ENCODE measurements at places on chromosomes 12 and 14.

DNA sequence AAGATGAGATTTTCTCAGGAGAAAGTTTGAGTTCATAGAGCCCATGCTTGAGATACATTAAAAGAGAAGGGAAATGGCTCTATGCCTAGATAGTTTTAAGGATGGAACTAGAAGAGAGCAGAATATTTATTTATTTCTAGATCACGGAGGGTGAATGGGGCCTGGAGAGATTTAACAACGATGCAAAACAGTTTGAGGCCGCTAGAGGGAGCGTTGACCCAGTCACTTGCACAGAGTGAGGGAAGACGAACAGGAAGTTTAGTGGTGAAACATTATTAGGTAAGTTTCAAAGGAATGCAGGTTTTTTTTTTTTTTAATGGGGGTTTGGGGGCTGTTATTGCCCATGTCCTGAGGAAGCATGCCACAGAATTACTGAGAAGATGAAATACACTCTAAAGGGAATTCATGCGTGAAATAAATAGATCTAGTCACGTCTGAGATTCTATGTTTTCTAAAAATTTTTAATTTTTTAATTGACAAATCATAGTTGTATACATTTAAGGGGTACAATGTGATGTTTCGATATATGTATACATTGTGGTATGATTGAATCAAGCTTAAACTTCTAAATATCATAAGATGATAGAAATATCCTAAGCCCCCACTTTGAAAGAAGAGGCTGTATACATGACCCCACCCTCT, 14.8 kb upstream of the PPP1R1A start:
- no peak for DNase-seq

- no peak for DNase-seq
Measured at GRCh38 chr12:47813511-47814196, 6.0 kb downstream of the HDAC7 start.

DNA sequence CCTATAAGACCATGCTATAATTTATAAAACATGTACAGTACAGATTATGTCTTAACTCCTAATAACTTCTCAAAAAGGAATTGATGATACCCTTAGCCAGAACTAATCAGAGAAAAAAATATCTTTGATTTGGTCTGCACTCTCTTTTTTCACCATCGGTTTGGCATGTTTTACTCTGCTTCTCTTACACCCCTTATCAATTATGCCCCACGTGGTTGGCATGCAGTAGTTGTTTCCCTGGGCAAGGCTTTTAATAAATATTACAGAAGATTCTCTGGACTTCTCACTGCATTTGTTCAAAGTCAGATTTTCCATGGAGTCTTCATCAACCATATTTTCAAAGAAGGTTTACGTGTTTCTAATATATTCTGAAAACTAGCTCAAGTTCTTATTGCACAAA, 167.4 kb upstream of the LRIG3 start:
- no peak for DNase-seq

DNA sequence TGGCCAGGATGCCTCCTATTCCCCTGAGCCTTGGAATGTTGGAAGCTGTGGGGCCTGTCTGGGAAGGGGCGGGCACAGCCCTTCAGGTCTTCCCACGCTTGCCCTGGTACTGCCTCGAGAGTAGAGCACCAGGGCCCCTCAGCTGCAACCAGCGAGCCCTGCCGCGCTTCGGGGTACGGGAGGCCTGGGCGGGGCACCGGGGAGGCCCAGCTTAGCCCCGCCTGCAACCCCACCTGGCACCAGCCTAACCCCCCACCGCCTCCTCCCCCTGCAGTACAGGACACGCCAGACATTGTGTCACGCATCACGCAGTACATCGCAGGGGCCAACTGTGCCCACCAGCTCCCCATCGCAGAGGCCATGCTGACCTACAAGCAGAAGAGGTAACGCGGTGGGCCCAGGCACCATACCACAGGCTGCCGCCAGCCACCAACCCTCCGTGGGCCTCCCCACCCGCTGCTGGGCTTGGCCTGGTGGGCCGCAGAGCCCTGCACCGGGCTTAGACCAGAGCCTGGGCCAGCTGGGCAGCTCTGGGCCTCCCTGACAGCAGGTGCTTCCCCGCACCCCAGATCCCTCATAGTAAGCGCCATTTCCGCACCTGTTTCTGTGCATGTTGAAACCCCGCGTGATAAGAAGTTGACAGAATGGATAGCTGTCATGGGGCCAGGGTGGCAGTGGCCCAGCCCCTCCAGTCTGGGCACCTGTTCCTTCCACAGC, 13.6 kb upstream of the TEX22 start:
- DNase-seq: no peak

DNA sequence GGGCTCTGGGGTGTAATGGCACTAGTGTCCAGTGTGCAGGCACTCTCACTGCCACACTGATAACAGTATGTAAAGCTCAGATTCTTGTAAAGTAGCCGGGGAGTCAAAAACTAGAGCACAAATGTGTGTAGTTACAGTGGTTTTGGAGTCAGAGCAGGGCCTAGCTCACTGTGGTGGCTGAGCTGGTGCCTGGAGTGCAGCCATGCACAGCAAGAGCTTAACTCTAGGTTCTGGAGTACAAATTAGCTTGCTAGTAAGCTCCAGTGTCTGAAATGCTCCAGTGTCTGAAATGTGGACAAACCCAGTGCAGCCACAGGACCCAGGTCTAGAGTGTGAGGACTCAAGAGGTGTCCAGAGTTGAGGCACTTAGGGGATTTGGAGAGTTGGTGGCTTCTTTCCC, 149.2 kb downstream of the MSRB3 start:
- DNase-seq: no peak

DNA sequence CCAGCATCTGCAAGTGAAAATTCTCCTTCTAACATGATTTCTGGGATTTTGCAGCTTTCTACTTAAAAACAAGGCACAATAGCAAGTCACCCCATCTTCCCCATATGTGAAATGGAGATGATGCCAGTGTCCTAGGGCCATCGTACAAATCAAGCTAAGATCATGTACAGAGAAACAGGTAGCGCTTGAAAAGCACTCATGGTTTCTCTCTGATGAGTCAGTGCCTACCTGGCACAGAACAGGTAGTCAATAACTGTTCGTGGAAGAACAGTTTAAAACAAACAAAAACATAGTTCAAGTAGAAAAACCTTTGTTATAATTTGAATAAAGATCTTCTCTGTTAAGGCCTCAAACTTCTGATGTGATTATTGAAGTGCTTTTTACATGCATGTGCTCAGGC, 46.9 kb downstream of the RAD52 start:
- no peak for DNase-seq

DNA sequence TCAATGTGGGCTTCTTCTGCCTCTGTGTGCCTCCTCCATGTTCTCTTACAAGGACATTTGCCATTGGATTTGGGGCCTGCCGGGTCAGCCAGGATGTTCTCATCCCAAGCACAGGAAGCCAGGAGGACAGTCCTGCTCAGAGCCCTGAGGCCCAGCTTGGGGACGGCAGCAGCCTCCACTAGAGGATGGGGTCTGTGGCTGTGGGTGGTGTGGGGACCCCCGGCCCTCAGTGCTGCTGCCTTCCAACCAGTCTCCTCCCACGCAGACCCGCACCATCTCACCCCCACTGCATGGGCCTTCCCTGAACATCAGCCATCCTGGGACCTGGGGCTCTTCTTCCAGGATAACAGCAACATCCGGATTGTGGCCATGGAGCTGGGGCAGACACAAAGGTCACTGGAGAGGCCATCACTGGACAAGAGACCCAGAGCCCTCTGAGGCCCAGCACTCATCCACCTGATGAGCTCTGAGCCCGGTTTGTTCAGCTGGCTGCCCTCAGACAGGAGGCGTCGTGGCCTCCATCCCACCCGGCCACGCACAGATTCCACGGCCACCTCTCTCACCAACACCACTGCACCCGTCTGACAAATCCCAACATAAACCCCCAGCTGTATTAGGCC, 56.5 kb upstream of the C14orf180 start:
- no peak for DNase-seq

- DNase-seq: no peak
Measured at GRCh38 chr14:61285364-61285763, 4.2 kb upstream of the TMEM30B start.

DNA sequence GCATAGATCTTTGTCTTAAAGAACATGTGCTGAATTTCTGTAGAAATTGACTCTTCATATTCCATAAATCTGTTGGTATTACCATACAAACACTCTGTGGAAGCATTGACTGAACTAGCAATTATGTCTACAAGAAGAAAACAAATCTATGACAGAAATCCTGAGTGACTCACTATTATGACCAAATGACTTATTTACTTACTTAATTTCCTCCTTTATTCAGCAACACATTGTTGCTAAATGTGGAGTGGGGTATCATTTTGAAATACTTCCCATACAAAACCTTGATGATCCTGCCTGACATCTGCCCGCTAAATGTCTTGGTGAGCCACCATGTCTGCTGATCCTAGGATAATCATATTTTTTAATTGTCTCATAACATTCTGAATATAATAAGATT, 99.1 kb upstream of the SLCO1C1 start:
- DNase-seq: no peak

DNA sequence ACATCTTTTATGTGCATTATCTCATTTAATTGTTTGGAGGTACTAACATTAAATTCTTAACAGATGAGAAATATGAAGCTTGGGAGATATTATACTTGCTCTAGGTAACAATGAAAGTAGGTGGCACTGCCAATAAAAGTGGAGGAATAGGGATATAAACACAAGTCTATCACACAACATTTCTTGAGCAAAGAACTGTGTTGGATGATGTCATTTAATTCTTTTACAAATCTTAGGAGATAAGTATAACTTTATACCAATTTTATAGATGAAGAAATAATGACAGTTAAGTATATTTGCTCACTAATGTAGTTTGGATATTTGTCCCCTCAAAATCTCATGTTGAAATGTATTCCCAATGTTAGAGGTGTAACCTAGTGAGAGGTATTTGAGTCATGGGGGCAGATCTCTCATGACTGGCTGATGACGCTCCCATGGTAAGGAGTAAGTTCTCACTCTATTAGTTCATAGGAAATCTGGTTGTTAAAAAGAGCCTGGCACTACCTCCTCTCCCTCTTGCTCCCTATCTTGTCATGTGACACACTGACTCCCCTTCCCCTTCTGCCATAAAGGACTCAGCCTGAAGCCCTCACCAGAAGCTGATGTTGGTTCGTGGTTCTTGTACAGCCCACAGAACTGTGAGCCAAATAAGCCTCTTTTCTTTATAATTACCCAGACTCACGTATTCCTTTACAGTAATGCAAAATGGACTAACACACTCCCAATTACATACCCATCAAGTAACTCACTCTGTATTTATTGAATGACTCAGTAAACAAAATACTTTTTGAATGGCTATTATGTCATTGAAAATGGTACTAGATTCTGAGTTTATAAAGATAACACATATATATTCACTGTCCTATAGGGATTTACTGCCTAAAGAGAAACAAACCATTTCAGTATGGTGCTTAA, 146.8 kb upstream of the KITLG start:
- no peak for DNase-seq

DNA sequence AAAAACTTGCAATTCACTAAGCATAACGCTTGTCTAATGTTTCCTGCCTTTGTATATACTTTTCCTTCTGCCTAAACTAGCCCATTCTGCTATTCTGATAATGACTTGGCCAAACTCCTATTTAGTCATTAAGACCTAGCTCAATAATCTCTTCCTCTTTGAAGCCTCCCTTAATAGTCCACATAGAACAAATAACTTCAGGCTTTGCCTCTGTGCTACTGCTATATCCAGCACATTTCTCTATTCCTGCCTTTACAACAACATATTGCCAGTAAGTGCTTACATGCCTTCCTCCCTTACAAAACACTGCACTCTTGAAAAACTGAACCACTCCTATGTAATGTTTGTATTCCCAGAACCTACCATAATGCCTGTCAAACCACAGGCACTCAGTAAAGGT, 13.8 kb downstream of the PRICKLE1 start:
- DNase-seq: no peak

DNA sequence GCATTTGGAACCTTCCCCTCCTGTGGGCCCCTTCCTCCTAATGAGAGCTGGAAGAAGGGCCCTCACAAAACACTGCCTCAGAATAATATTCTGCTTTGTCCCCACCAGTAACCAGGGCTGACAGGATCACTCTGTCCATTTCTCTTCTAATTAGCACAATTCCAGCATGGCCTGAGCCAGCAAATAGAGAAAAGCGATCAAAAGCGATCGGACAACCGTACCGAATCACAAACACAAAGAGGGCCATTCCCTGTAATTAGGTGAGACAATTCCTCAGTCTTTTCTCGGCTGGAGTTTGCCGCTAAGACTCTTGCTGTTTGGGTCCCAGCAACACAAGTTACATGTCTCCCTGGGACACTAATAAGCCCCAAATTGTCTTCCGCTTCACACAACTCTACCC, 35.6 kb upstream of the VSX2 start:
- no peak for DNase-seq

DNA sequence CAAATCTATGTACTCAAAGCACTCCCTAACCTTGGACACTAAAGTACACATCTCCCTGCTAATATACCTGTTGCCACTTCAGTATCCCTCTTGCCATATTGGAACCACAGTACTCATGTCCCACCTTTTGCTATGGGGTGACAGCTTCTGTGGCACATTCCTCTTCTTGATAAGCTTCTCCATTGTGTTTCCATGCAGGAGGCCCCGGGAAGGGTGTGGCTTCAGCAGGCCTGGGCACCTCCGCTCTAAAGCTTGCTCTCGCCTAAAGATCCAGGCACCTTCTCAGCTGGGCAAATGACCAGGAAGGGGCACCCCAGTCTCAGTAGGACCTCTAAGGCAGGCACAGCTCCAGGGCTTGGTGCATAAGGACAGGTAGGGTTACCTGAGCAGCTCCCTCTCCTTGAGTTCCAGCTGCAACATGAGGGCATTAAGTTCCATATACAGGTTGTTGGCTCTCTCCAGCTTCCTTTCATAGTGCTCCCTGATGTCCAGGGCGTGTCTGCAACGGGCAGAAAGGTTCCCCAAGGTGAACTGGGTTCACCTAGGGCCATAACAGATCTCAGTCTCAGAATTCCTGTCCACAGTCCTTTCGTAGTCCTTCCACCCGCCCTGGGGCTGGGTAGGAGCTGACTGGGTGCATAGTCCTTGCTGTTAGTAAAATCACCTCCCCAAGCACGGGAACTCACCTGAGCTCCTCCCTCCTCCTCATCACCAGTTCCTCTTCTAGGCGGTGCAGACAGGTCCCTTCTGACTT, 15.9 kb downstream of the MAP3K12 start:
- DNase-seq: no peak

DNA sequence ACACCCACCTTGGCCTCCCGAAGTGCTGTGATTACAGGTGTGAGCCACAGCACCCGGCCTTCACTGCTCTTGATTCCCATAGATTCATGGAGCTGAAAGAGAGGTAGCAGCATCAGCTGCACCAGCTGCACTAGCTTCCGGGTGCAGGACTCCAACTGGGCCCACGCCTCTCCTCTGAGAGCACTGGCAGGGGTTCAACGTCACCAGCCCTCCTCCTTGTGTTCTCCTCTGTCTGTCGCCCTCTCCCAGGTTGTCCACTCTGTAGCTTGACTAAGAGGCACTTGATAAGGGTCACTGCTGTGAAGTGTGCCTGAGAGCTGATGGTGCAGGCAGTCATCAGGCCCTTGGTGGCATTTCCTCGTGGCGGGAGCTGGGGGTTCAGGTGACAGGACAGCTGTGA, 28.3 kb downstream of the MLXIP start:
- no peak for DNase-seq

GRCh38 chr12:108691998-108692808, 39.1 kb downstream of the CORO1C start:
- DNase-seq: peak; percentile 58

GRCh38 chr14:96804895-96805294, 7.7 kb downstream of the VRK1 start:
- no peak for DNase-seq

GRCh38 chr12:46260913-46261476, 7.8 kb downstream of the SLC38A1 start:
- DNase-seq: no peak

- no peak for DNase-seq
Measured at GRCh38 chr14:88628462-88628861, 65.6 kb downstream of the ZC3H14 start.

GRCh38 chr14:78610994-78611393, 440.8 kb downstream of the NRXN3 start:
- no peak for DNase-seq

All from NCI-H1436 treated with DMSO at 0.1 percent for 48 hours (cell line).